Naive thymus-derived CD4-positive, alpha-beta T cell (primary cell): ENCODE measurements at places on chromosomes 5 and 9. TPM values are rescaled to one million over a fixed set of nuclear protein-coding genes. Genes with fewer than 3 reads are reported as not detected.
A peak's percentile ranks its signal among the peaks of the same experiment; 100 is the strongest.

GRCh38 chr5:95620870-95621838 is 1.3 kb downstream of the GPR150 start:
- H3K4me1 ChIP-seq: peaks cover 46% of the 10 kb centered on the region
- H3K4me3 ChIP-seq: peak overlapping the region; percentile 75
- H3K27ac ChIP-seq: peak overlapping the region; percentile 71
- no peaks in the 10 kb centered on the region for H3K27me3 ChIP-seq

Gene IFNA21
- not detected in 2 replicates for total RNA-seq

DNA sequence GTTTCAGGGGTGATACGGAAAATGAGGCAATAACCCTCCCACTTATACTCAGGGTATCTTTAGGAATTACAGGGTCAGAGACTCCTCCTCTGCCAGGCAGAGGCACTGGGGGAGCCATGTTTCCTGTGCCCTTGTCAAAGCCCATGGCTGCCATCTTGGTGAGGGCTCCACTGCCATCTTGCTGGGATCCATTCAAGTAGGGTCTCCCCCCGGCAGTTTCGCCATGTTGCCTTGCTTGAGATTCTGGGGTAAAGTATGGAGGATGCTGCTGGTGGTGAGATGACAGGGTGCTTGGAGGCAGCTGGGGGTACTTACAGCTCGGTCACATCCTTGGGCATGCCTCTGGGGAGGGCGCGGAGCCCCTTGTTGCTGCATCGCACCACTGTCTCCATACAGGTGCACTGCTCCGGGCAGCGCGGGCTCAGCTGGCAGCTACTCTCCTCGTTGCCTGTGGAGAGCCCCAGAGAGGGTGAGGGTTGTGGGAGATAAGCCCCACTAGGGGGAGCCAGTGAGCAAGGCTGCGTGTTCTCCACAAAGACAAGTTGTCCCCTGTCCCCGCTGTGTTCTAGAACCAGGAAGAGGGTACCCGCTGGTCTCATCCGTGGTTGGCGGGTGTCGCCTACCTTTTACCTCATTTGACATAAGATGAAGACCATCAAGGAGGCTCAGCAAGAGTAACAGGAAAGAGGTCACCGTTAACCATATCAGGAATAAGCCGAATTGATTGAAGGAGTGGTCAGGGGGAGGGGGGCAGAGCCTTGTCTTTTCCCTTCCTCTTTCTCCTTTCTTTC is 169.0 kb upstream of the PANK3 start:
- no peak overlapping the region for H3K27ac ChIP-seq
- H3K27me3 ChIP-seq: no peaks in the 10 kb centered on the region
- H3K4me3 ChIP-seq: no peak overlapping the region
- no peaks in the 10 kb centered on the region for H3K36me3 ChIP-seq

Gene NUTM2F
- not detected for total RNA-seq

- no peaks in the 10 kb centered on the region for H3K27me3 ChIP-seq
- no peak for DNase-seq
- no peaks in the 10 kb centered on the region for H3K36me3 ChIP-seq
- H3K4me3 ChIP-seq: no peak overlapping the region
- H3K4me1 ChIP-seq: no peaks in the 10 kb centered on the region
Measured at GRCh38 chr5:57783693-57784092, 301.1 kb upstream of the ACTBL2 start.

Gene POLR3G
- 1.5 TPM for total RNA-seq

Gene GHR
- total RNA-seq: not detected in 2 replicates

Gene ITGA2
- 8.9 and 9.0 TPM in 2 replicates for total RNA-seq

Gene LCN15
- total RNA-seq: not detected in 2 replicates

DNA sequence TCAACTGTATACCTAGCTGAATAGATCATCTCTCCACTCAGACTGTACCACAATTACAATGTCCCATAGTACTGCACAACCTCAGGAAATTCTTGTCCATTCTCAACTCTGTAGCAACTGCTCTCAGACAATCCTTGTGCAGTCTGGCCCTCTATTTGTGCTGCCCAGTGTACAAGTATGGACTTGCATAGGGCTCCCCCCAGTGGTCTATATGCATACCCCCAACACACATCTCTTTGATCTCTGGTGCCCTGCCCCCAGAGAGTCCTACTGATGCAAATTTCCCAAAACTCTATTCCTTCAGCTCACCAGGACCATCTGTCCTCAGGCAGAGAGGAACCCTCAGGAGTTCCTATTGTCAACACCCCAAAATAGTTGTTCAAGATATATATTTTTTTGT is 205.3 kb downstream of the SLCO4C1 start:
- no peaks in the 10 kb centered on the region for H3K36me3 ChIP-seq
- DNase-seq: no peak
- H3K4me3 ChIP-seq: no peak overlapping the region
- no peaks in the 10 kb centered on the region for H3K27me3 ChIP-seq
- no peaks in the 10 kb centered on the region for H3K4me1 ChIP-seq

DNA sequence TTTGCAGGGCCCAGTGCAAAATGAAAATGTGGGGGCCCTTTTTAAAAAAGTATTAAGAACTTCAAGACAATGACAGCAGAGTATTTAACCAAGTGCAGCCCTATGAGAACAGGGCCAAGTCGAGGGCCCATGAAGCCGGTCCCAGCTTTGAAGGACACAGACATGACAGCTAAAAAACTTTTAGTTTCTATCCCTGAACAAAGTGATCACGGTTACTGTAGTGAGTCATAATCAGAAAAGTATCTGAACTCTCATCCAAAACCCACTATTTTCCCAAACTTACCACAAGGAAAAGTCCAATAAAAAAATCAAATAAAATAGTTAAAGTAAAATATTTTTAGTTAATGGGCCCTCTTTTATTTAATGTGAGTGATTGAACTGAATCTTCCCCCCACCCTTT is 126.0 kb downstream of the MEF2C start:
- DNase-seq: no peak
- H3K4me3 ChIP-seq: no peak overlapping the region
- H3K27ac ChIP-seq: no peak overlapping the region
- H3K36me3 ChIP-seq: no peaks in the 10 kb centered on the region
